ENCODE measurements at places on chromosomes 5 and 9. TPM values are rescaled to one million over a fixed set of nuclear protein-coding genes. Genes with fewer than 3 reads are reported as not detected.

NTNG2 gene
- 0.18 TPM for total RNA-seq

- H3K36me3 ChIP-seq, result no peaks in the 10 kb centered on the region
- H3K27ac ChIP-seq, result no peak overlapping the region
- no peak overlapping the region for H3K4me3 ChIP-seq
- no peak for DNase-seq
Observed at GRCh38 chr9:90972057-90972456, 170.4 kb downstream of the SYK start.

FOXD1 gene
- 3.3 TPM for total RNA-seq

GRCh38 chr5:55364537-55365055 lies 56.8 kb downstream of the MTREX start:
- no peaks in the 10 kb centered on the region for H3K36me3 ChIP-seq
- no peaks in the 10 kb centered on the region for H3K4me1 ChIP-seq
- no peaks in the 10 kb centered on the region for H3K27me3 ChIP-seq
- H3K27ac ChIP-seq, result no peak overlapping the region
- no peak for DNase-seq

- no peaks in the 10 kb centered on the region for H3K36me3 ChIP-seq
- no peak overlapping the region for H3K27ac ChIP-seq
- no peak for DNase-seq
- H3K27me3 ChIP-seq, result no peaks in the 10 kb centered on the region
Observed at GRCh38 chr5:133642153-133642722, 29.9 kb upstream of the FSTL4 start.

GRCh38 chr9:93155716-93156474 lies 21.8 kb upstream of the NINJ1 start:
- H3K4me3 ChIP-seq, result no peak overlapping the region
- H3K4me1 ChIP-seq, result no peaks in the 10 kb centered on the region
- no peaks in the 10 kb centered on the region for H3K27me3 ChIP-seq
- DNase-seq, result no peak
- no peaks in the 10 kb centered on the region for H3K36me3 ChIP-seq

- H3K4me3 ChIP-seq, result no peak overlapping the region
- H3K36me3 ChIP-seq, result no peaks in the 10 kb centered on the region
- DNase-seq, result no peak
- H3K4me1 ChIP-seq, result no peaks in the 10 kb centered on the region
- H3K27ac ChIP-seq, result no peak overlapping the region
- H3K27me3 ChIP-seq, result no peaks in the 10 kb centered on the region
Observed at GRCh38 chr5:79984363-79984762, 6.7 kb downstream of the MTX3 start.

DNA sequence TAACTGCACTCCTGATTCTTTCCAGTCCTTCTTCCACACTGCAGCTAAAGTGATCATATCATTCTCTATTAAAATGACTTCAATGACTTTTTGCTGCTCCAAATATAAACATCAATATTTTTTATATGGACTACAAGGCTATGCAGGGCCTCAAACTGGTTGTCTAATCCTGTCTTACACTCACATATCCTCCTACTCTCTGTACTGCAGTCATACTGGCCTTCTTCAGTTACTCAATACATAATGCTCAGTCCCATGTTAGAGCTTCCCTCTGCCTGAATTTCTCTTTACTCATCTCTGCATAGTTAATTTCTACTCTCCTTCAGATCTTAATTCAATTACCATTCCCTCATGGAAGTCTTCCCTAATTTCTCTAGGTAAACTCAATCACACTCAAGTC lies 3.4 kb downstream of the MEIKIN start:
- H3K4me1 ChIP-seq, result no peaks in the 10 kb centered on the region
- no peak for DNase-seq
- no peak overlapping the region for H3K27ac ChIP-seq
- H3K27me3 ChIP-seq, result no peaks in the 10 kb centered on the region
- H3K36me3 ChIP-seq, result no peaks in the 10 kb centered on the region

- H3K27ac ChIP-seq, result peak overlapping the region; percentile 11
- no peaks in the 10 kb centered on the region for H3K4me1 ChIP-seq
- no peak for DNase-seq
- no peak overlapping the region for H3K4me3 ChIP-seq
- H3K27me3 ChIP-seq, result no peaks in the 10 kb centered on the region
Observed at GRCh38 chr5:151718153-151718552, 31.4 kb upstream of the SPARC start.

CCDC112 gene
- 13.2 TPM for total RNA-seq

PLAC8L1 gene
- total RNA-seq, result not detected

DNA sequence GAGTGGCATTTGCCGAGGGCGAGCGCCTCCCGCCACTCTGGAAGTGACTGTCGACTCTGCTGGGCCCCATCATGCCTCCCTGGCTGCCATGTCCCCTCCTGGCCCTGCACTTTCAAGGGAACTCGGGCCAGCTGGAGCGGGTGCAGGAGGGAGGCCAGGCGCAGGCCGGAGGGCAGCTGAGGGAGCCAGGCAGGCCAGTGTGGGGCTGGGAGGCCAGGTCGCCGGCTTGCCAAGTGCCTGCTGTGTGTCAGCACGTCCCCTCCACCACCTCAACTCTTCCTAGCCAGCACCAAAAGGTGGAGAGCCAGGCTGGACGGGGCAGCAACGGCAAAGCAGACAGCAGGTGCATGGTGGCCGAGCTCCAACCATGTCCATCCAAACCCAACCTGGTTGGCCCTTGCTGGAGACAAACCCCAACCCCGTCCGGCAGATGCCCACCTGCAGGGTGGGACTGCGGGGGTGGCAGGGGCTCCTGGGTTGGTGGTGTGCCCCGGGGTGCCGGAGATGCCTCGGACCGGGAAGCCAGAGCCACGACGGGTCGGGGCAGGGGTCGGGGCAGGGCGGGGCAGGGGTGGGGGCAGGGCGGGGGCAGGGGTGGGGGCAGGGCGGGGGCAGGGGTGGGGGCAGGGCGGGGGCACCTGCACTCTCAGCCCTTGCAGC lies 36.5 kb upstream of the EGFL7 start:
- no peak overlapping the region for H3K4me3 ChIP-seq
- no peaks in the 10 kb centered on the region for H3K27me3 ChIP-seq
- H3K4me1 ChIP-seq, result peaks cover 14% of the 10 kb centered on the region
- no peak overlapping the region for H3K27ac ChIP-seq

- H3K4me3 ChIP-seq, result no peak overlapping the region
- no peaks in the 10 kb centered on the region for H3K36me3 ChIP-seq
- DNase-seq, result no peak
- H3K4me1 ChIP-seq, result no peaks in the 10 kb centered on the region
Observed at GRCh38 chr5:179153921-179154345, 93.8 kb downstream of the ZNF354C start.

- no peak overlapping the region for H3K4me3 ChIP-seq
- DNase-seq, result no peak
- no peaks in the 10 kb centered on the region for H3K27me3 ChIP-seq
- no peaks in the 10 kb centered on the region for H3K36me3 ChIP-seq
- no peak overlapping the region for H3K27ac ChIP-seq
Observed at GRCh38 chr5:160001457-160001856, 7.5 kb upstream of the TTC1 start.

DNA sequence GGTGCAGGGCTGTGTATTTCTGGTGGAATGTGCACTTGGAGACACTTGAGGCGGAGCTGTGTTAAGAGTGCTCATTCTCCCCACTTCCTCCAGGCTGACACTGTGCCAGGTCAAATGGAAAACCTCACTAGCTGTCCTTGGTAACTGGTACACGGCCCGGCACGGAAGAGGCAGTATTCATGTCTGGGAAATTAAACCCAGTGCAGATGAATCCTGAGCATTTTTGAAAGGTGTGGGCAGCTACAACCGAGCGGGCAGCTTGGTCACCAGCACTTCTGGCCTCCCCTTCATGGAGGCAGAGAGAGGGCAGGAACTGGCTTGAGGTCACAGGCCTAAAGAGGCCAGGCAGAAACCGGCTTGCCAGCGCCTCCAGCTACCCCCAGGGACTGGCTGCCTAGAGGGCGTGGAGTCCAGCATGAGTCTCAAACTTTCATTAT lies 1.6 kb downstream of the CLPTM1L start:
- DNase-seq, result no peak
- H3K4me3 ChIP-seq, result no peak overlapping the region
- H3K36me3 ChIP-seq, result no peaks in the 10 kb centered on the region
- no peak overlapping the region for H3K27ac ChIP-seq

DNA sequence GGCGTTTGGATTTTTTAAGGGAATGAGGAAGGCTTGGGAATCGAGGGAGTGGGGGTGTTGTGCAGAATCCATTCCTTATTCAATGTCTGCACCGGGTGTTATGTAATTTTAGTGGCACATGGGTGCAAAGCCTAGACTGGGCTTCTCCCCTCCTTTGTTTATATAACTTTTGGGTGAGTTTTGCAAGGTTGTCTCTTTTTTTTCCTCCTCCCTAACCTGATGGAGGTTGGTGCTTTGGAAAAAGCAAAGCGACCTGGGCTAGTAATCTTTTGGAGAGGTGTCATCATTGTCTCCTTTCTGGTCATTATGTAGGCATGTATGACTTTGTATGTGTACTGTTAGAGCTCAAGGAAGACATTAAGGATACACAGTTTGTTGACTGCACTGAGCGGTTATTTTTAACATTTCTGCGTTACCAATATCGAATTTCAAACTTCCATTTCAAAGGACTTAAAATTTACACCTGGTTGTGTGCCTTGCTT lies 3.1 kb downstream of the SMARCA2 start:
- DNase-seq, result no peak
- H3K27me3 ChIP-seq, result no peaks in the 10 kb centered on the region
- peaks cover 8% of the 10 kb centered on the region for H3K4me1 ChIP-seq
- H3K36me3 ChIP-seq, result no peaks in the 10 kb centered on the region
- peak overlapping the region; percentile 92 for H3K4me3 ChIP-seq

AHRR gene
- 28.1 TPM for total RNA-seq

- peaks cover 10% of the 10 kb centered on the region for H3K27me3 ChIP-seq
- H3K27ac ChIP-seq, result peak overlapping the region; percentile 50
- H3K36me3 ChIP-seq, result no peaks in the 10 kb centered on the region
Observed at GRCh38 chr9:137042751-137043727, 2.9 kb downstream of the NPDC1 start.

DNA sequence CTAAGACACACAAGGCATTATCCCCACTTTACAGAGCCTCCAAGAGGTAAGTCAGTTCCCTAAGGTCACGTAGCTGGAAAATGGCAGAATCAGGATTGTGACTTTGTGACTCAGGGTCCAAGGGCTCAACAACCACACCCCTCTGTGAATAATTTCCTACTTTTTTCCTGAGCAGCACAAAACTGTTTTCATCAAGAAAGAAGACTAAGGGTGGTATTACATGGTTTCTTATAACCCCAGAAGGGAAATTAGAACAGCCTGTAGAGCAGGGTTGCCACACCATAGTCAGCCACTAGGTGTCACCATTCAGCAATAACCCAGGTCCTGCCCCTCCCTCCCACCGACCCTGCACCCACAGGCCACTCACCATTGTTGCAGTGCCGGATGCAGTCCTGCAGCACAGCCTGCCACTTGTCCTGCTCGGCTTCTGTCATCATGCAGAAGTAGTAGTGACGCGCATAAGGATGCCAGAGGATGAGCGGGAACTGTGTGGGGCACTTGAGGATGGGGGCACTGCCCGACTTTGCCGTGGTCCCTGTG lies 72.1 kb downstream of the LRSAM1 start:
- no peak overlapping the region for H3K4me3 ChIP-seq
- H3K36me3 ChIP-seq, result no peaks in the 10 kb centered on the region
- peaks cover 8% of the 10 kb centered on the region for H3K4me1 ChIP-seq
- no peak for DNase-seq
- H3K27me3 ChIP-seq, result no peaks in the 10 kb centered on the region

PCDHB2 gene
- total RNA-seq, result 1.3 TPM

DNA sequence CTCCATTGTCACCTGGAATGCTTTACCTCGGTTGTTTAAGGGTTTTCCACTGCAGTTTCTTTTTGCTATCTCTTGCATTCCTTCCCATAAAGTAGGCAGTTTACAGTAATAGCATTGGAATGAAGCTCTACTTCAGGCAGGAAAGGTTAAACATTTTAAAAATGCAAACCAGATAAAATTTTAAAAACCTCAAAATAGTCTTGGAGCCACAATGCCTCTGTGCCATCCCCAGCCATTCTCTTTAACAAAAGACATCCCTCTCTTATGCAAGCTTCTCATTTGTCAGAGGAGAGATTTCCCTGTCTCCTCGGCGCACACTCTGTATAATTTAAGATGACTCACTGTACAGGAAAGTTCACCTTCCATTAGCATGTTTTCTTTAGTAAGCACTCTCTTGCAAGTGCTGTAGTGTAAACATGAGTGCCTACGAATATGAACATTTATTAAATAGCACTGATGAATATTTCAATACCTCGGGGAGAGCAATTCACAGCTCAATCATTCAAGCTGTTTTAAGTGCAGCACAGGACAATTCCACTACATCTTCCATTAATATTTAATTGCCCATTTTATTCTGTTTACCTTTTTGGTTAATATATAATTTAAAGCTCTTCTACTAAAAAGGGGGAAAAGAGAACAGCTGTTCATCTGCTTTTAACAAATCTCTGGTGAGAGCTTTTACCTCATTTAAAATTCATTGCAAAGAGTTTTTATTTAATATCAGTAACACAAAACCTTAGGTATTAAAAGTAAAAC lies 343.6 kb downstream of the SPATA31D1 start:
- DNase-seq, result no peak
- H3K4me1 ChIP-seq, result no peaks in the 10 kb centered on the region
- no peak overlapping the region for H3K27ac ChIP-seq
- no peak overlapping the region for H3K4me3 ChIP-seq

GRCh38 chr5:124373883-124374282 lies 372.6 kb downstream of the ZNF608 start:
- no peaks in the 10 kb centered on the region for H3K27me3 ChIP-seq
- no peaks in the 10 kb centered on the region for H3K4me1 ChIP-seq
- no peak overlapping the region for H3K4me3 ChIP-seq

DNA sequence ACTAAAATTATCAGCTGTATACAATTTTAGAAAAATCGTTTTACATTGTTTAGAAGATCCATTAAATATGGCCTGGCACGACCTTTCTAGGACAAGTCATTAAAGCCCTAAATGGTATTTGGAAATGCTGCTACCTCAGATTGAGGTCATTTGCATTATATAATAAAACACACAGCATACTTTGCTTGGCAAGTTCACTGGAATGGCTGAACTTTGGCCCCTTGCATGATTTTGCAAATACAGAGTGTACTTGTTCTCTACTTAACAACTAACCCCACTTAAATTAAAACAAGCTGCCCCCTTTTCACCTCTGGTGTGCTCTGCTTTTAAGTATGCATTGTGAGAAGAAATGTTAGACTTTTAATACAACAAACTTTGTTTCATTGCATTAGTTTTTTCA lies 860.1 kb downstream of the PTPRD start:
- no peak for DNase-seq
- no peak overlapping the region for H3K4me3 ChIP-seq
- H3K27ac ChIP-seq, result no peak overlapping the region
- no peaks in the 10 kb centered on the region for H3K4me1 ChIP-seq
- no peaks in the 10 kb centered on the region for H3K36me3 ChIP-seq

ANXA2R gene
- 18.2 TPM for total RNA-seq

DNA sequence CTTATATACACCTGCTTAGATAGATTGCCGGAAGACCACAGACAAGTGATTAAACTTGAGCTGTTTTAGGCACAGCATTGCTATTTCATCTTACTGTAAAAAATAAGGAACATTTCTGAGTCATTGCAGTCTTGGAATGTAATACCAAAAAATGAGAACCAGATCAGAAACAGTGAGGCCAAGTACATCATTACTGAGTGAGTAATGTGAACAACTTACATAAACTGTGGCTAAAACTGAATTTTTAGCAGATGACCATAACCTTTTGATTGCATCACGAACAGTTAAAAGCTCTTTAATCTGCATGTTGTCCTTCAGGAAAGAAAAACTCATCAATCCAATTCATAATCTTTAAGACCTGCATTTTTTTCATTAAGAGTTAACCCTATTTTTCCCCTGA lies 157.1 kb upstream of the FGF10 start:
- no peaks in the 10 kb centered on the region for H3K36me3 ChIP-seq
- no peaks in the 10 kb centered on the region for H3K4me1 ChIP-seq
- H3K27ac ChIP-seq, result no peak overlapping the region
- H3K27me3 ChIP-seq, result no peaks in the 10 kb centered on the region

GRCh38 chr9:90333226-90333625 lies 309.4 kb downstream of the DIRAS2 start:
- no peak for DNase-seq
- H3K27me3 ChIP-seq, result no peaks in the 10 kb centered on the region
- H3K36me3 ChIP-seq, result no peaks in the 10 kb centered on the region
- H3K4me1 ChIP-seq, result no peaks in the 10 kb centered on the region

Data from Peyer's patch (tissue), 4 donors.